ENCODE measurements at places on chromosomes 5 and 9.

DNA sequence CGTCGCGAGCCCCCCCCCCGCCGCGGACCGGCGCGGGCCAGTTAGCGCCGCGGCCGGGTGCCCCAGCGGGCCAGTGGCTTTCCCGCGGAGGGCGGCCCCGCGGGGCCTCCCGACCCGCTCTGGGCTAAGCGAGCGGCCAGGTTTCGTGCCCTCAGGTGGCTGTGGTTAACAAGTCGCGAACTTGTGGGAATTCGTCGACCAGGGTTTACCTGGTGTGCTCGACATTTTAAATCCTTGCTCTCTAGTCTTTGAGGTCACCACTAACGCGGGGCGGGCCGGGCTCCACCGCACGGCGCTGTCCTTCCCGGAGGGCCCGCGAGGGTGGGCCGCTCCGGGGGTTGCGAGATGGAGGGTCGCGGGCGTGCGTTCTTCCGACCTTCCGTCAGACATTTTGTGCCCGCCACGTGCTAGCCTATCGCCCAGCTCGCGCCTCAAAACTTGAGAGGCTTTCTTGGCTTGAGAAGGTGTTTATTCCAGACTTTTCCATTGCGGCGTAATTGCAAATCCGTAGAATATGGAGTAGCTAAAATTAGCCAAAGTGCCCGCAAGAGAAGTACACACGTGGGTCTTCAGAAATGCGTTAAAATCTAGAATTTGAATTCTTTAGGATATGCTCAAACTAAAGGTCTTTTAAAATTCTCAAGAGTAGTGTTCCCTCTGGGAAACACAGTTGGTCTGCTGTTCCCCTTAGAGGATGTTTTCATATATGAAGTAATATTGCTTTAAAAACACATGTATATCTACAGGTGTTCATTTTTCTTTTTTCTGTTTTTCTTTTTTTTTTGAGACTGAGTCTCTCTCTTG is 2.1 kb downstream of the ANP32B start:
- peak; percentile 43 for DNase-seq

DNA sequence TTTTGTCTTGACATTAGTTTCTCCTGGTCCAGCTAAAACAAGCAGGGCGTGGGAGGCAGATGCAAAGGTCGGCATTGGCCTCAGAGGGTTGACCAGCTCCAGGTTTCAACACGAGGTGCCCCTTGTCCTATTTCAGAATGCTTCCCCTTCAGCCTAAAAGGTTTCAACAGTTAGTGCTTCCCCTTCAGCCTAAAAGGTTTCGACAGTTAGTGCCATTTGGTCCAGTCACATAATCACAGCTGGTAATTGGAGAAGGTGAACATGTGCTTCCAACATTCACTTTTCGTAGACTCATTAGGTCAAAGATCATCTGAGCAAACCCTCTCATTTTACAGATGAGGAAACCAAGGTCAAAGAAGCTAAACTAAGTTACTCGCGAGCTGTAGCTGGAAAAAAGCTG is 270.3 kb upstream of the MAP3K1 start:
- no peak for DNase-seq

DNA sequence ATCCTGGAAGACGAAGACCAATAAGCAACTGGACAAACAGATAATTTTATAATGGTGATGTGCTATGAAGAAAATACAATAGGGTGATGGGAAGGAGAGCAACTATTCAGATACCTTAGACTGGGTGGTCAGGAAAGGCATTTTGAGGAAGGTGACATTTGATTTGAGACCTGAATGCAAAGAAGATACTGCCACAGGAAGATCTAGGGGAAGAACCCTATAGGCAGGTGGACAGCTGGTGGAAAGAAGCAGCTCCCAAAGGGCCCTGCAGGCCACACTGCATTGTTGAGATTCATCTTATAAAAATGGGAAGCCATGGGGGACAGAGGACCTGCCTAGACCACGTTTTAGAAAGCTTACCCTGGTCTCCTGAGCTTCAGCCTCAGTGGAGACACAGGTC is 19.7 kb upstream of the CTNNA1 start:
- DNase-seq = no peak

- no peak for DNase-seq
These were observed 3.7 kb upstream of the DPM2 start for GRCh38 chr9:127941062-127941960.

DNA sequence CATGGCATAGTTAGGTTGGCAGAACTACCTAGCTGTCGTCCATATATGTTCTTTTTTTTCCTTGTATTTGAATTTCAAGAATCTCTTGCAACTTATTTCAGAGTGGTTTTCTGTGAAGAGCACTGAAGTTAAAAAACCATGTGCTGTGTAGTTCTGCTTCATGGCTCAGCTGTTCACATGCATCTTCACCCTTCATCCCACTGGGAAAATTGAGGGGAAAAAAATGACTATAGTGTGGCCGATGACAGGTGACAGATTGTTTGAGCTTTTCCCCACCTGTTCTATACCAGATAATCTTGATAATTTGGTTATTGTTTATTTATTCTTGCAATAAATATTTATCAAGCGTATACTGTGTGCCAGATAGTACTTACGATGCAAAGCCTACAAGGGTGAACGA is 77.8 kb downstream of the AOPEP start:
- no peak for DNase-seq

GRCh38 chr5:154049636-154050035 is 10.9 kb downstream of the MFAP3 start:
- no peak for DNase-seq

- DNase-seq = peak; percentile 8
These were observed 193.3 kb upstream of the SNX2 start for GRCh38 chr5:122581629-122582028.

DNA sequence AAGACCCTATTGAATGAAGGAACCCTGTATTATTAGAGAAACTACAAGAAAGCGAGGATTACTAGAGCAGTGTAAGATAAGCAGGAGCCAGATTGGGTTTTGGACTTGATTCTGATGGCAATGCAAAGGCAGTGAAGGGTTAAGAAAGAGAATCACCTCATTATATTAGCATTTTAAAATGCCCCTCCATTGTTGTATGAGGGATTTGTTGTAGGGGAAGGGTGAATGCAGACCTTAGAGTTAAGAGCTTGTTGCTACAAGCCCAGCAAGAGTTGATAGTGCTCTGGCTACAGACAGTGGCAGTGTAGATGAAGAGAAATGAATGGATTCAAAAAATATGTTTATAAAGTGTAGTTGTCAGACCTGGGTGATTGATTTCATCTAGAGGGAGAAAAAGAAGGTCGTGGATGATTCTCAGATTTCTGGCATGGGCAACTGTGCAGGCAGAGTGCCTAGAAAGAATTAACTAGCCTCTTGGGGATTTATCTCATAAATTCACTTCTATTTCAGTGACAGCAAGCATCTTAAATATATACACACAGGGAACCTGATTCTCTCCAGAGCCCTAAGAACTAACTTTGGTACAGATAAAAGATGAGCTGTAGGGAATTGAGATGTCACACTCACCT is 344.8 kb downstream of the ARRDC3 start:
- no peak for DNase-seq

DNA sequence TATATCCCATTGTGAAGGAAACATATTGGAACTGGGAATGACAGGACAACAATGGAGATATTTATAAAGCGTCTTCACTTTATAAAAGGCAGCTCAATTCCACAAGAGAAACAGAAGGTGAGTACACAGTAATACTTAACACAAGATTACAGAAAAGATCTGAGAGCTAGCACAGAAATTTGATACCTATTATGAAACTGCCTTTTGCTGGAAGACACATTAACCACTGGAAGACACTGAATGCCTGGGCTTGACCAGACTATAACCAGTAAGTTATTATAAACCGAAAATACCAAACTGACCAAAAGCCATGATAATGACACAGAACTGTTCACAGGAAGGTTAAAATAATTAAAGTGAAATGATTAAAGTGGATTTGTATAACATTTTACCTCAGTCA is 195.4 kb downstream of the NR2F1-AS1 start:
- no peak for DNase-seq

- no peak for DNase-seq
These were observed 256.5 kb downstream of the NSG2 start for GRCh38 chr5:174301848-174302625.

GRCh38 chr5:119537704-119538103 is 85.4 kb downstream of the HSD17B4 start:
- no peak for DNase-seq

DNA sequence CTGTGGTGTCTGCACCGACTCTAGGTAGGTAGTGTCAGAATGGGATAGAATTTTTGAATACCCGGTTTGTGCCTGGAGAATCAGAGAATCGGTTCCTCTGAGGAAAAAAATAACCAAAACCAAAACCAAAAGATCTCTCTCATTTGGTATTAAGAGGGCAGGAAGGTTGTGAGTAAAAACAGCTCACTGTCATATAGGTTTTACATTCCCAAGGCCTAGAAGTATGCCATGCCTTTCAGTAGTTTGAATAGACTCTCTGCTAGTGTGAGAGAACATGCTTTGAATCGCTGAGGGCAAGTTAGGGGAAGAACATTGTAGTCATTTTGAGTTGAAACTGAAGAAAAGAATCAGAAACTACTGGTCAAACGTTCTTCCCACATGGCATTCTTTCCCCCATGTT is 411.4 kb upstream of the CD180 start:
- DNase-seq = no peak

- peak; percentile 74 for DNase-seq
These were observed 79.0 kb downstream of the GLDC start for GRCh38 chr9:6566409-6567139.

GRCh38 chr5:150338546-150338945 is 19.0 kb upstream of the TCOF1 start:
- no peak for DNase-seq

DNA sequence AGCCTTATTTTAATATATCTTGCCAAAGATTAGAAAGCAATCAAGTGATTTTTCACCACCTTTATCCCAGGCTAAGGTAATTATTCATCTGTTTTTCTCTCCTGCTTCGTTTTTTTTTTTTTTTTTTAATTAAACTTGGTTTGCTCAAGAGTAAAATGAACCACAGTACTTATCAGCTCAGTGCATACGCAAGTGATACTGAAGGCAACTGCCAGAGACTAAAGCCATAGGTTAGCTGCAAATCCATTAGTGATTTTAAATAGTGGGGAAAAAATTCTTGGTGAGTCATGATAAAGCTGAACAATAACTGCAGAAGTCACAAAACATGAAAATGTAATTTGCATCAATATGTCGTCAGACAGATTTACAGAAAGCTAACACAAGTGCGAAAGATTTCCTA is 829.1 kb downstream of the PTPRD start:
- no peak for DNase-seq

- DNase-seq = no peak
These were observed 17.7 kb downstream of the S1PR3 start for GRCh38 chr9:89008744-89009545.

DNA sequence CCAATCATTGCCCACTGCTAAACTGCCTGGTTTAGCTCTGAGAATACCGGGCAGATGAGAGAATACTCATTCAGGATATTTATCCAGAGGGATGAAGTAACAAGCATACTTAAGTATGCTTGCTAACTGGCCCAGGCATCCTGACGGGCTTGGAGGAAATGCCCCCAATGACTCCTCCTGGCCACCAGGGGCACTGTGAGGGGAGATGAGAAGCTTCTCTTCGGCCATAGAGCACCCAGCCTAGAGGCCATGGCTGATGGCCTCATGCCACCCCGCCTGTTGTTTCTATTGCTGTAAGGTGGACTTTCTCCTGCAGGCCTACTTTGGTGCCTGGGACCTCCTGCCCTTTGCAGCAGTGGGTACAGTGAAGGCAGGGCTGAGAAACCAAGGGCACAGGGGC is 134.5 kb upstream of the FSTL4 start:
- peak; percentile 30 for DNase-seq

DNA sequence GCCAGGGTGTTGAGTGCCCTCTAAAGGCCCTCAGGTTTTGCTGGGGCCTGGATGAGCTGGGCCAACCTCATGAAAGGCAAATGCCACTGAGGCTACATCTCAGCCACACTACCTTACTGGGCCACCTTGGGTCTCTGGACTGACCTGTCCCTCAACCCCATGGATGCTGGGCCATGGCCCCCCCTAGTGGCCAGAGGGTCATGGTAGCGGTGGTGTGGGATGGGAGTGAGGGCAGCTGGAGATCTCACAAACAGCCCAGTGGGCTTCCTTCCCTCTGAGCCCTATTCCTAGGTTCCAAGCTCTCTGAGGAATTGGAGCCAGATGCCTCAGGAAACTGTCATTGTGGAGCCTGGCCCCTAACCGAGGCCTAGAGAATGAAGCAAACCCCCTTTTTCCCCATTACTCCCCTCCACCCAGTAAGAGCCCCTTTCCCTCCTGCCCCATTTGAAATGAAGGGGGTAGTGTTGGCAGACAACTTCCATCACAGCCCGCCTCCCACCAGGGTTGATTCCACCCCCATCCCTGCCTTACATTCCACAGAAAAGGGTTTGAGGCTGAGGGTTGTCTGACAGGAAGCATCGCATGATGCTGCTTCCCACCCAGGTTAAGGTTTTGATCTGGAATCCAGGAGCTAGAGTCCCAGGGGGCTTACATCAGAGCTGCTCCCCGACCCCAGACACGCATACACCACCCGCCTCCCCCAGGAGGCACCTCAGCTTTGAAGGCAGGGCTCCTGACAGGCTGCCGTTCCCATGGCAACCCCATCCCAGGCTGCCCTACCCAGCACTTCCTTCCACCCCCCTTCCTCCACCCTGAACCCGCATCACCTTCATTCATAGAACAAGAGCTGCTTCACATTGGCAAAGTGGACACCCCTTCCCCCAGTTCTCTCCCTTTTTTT is 63.9 kb downstream of the PCDH1 start:
- DNase-seq = peak; percentile 80

DNA sequence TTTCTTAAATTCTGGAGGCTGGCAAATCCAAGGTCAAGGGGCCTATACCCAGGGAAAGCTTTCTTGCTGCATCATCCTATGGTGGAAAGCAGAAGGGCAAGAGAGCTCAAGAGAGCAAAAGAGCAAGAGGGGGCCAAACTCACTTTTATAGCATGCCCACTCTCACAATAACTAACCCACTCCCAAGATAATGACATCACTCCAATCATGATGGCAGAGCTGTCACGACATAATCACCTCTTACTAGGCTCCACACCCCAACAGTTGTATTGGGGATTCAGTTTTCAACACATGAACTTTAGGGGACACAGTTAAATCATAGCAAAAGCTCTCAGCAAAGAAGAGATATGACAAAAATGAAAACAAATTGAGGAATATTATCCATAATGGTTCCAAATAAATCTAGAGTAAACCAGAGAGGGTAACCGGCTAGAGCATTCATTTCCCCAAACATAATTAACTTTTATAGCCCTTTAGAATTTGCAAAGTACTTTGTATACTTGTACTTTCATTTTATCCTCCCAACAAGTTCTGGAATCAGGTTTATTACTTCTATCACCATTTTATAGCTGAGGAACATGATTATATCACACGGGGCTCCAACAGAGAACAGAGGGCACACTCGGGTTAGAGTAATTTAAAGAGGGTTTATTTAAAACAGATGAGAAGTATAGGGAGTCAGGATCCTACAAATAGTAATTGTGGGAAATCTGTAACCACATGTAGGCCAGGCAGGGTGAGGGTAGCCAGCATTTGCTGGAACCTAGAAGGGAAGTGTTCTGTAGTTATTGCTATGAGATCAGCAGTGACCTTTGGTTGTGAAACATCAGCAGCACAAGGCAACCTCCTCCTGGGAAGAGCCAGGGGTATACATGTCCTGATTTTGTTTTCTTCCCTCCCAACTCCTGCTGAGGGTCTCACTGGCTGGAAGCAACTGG is 7.2 kb upstream of the TARS1 start:
- no peak for DNase-seq
